ENCODE measurements at places on chromosomes 4 and X.

- DNase-seq: no peak
These were observed 46.1 kb downstream of the KLF3 start for GRCh38 chr4:38710053-38710452.

- no peak for DNase-seq
These were observed 850.5 kb downstream of the TECRL start for GRCh38 chr4:63558709-63559108.

- DNase-seq: no peak
These were observed 193.4 kb downstream of the LRBA start for GRCh38 chr4:150821641-150822040.

DNA sequence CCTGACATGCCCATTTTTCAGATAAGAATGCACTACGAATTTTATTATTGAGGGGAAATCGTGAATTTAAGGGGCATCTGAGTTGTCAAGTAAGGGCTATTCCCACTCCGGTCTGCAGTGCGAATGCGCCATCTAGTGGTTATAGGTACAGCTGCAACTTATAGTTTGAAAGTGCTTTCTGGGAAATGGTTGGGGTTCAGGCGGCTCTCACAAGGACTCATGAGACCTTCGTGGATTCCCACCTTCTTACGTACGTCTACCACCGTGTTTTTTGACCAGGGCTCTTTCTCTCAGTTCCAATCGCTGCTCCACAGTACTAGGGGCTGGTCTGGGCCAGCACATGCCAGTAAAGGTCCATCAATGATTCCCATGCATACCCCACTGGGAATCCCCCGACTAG, 12.3 kb downstream of the MSL3 start:
- DNase-seq: no peak

GRCh38 chr4:73589261-73589847, 30.9 kb downstream of the RASSF6 start:
- DNase-seq: no peak
